ENCODE measurements at places on chromosomes 3 and 15.

DNA sequence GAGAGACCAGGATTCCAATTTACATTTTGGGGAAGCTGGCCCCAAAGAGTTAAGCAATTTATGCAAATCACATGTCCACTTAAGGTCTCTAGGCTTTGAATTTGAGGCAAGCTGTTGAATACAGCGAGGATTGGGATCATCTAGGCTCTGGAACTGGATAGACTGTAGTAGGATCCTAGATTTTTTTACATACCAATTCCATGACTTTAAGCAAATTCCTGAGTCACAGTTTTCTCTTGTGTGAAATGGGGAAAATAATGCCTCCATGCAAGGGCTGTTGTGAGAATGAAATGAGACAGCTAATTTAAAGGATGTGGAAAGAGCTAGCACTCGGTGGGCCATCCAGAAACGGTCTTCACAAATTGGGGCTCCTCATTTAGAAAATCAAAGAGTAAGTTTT lies 103.4 kb downstream of the MINAR1 start:
- DNase-seq = no peak

GRCh38 chr3:45987368-45988291 lies 8.0 kb downstream of the FYCO1 start:
- no peak for DNase-seq

- no peak for DNase-seq
These were observed 30.2 kb downstream of the ZNF710 start for GRCh38 chr15:90031231-90031791.

DNA sequence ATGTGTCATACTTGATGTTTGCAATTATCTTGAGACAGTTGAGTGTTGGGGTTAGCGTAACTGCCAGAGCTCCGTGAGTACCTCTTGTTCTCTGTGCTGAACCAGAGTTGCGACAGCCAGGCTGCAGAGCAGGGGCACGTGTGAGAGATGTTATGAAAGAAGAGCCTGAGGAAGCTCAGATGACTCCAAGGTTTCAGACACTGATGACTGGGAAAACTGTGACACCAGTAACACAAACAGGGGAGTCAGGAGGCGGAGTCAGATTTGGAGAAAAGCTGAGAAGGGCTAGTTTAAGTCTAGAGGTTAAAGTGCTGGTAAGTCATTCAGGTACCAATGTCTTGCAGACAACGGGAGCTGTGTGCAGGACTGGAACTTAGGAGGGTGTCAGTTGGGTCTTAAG lies 45.0 kb downstream of the BLM start:
- DNase-seq = no peak

Measured in stimulated activated CD8-positive, alpha-beta memory T cell treated with anti-CD3 and anti-CD28 coated beads, Interleukin-4, amount 100 ng/mL, for 1 hour (primary cell).